ENCODE measurements at places on chromosomes 3 and 15. TPM values are rescaled to one million over a fixed set of nuclear protein-coding genes. Genes with fewer than 3 reads are reported as not detected.

GRCh38 chr3:73580343-73580742 is 44.4 kb downstream of the PDZRN3 start:
- DNase-seq, result no peak

DNA sequence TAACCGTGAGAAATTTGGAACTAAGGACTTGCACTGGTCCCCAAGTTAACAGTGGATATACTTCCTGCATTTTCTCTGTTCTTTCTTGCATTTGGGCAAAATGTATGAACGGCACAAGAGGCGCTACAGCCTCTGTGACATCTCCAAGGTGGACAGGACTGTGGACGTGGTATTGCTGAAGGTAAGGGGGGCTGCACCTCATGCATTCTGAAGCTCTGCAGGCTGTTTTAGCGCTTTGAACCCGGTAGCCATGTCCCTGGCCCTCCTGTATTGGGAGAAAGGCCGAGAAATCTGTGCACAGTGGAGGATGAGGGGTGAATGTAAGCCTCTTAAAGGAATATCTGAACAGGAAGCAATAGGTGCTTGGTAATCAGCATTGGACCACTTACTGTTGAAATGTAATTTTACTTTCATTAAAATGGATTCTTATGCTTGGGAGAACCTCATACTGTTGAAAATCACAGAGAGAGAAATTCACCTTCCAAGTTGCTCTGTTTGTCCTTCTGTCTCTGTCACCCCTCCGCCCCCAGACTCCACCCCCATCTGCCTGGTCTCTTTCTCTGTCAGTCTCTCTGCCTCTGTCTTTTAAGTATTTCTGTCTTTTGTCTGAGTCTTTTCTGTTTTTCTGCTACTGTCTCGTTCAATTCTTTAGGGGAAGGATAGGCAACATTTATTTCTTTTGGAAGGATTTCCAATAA is 174.6 kb downstream of the KLHL25 start:
- DNase-seq, result no peak

DNA sequence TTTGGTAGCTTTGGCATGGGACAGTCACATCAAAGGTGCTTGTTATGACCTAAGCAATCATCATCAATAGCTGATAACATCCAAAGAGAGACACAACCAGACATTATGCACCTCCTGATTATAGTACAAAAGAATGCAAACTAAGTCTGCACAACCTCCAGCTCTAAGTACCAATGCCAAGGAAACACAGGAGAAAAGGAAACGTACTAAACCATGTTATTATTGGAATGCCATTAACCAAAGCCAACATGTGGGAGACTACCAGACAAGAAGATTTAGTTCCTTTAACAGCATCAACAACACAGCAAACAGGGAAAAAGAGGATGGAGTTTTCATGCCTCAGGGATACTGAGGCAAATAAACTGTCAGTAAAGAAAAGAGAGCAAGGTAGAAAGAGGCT is 61.4 kb downstream of the CD47 start:
- no peak for DNase-seq

DNA sequence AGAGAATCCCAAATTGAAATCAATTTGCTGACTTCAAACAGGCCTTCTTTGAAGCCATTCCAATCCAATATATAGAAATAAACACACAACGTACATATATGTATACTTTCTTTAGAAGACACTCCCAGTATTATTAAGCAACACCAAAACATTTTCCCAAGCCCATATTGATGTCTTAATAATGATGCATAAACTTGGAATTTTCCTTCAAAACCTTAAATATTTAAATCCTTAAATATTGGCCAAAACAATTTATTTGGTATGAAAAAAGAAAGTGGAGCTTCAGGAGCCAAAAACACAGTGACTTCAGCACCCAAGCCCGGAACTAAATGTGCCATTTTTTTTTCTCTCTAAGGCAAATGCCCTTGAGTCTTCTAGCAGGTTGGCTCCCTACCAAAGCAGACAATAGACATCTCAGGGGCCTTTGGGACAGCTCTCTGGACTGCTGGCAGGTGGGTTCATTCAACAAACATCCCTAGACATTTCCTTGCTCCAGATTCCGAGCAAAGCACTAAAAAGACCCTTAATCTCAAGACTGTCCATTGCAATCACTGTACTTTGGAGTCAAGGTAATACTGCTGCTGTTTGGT is 384.7 kb downstream of the NTRK3 start:
- no peak for DNase-seq

DNA sequence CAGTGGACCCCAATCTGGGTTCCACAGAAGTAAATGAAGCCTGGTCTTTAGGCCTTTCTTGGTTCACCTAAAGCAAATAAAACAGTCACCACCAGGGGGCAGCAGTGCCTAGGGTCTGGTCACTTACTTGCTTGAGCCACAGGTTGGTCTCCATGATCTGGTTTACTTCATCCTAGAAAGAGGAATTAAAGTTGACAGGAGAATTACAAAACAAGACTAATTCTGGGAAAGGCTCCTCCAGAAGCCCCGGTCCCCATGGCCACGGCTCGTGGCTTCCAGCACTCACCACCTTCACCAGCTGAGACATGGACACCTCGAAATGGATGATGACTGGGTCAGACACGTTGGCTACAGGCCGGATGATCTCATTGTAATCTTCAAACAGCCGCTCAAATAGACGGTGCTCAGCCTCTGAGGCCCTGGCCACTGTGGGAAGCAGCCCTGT is 2.3 kb downstream of the CHRNA3 start:
- DNase-seq, result peak; percentile 92

- DNase-seq, result no peak
Measured at GRCh38 chr3:9141928-9142289, 107.5 kb downstream of the SRGAP3 start.

GRCh38 chr3:81022339-81022738 is 739.1 kb downstream of the GBE1 start:
- DNase-seq, result no peak

- DNase-seq, result no peak
Measured at GRCh38 chr3:133055339-133055738, 17.1 kb downstream of the TMEM108 start.

DNA sequence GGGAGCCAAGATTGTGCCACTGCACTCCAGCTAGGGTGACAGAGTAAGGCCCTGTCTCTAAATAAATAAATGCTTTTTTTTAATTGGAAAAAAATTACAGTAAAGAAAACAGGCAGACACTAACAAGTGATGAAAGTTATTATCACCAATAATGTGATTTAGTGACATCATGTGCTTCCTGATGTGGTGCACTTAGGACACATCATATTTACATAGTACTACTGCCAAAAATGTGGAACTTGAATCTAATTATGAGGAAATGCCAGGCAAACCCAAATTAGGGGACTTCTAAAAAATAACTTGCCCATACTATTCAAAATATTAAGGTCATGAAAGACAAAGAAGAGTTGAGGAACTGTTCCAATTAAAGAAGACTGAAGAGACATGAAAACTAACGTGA is 30.8 kb downstream of the MAP4 start:
- no peak for DNase-seq

Gene PSMD2
- 136 TPM for total RNA-seq

Gene MST1R
- 39.2 TPM for total RNA-seq

Gene OIP5
- total RNA-seq, result not detected

Gene SERINC4
- total RNA-seq, result 0.34 TPM

Gene LSAMP
- 7.3 TPM for total RNA-seq

Gene ATP10A
- total RNA-seq, result 10.6 TPM

All from ureter (tissue), 1 donor.